ENCODE measurements at places on chromosomes 1 and 21.

DNA sequence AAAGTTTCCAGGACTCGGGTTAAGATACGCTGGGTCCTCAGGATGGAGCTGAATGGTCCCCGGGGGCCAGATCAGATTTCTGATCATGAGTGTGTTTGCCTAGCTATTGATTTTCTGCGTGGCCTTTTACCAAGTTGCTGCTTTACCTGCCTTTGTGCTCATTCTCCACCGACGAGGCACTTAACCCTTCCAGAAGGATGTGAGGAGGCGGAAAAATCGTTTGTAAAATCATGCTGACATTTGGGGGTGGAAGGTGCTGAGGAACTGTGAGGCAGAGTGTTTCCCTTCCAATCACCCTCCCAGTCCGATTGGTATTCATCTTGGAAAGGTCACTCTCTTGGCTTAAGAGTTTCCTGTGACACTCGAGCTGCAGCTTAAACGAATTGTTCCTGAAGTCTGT, 337.1 kb upstream of the KAZN start:
- no peak for DNase-seq

- DNase-seq, result no peak
Measured at GRCh38 chr1:205800981-205801703, 11.9 kb downstream of the SLC41A1 start.

DNA sequence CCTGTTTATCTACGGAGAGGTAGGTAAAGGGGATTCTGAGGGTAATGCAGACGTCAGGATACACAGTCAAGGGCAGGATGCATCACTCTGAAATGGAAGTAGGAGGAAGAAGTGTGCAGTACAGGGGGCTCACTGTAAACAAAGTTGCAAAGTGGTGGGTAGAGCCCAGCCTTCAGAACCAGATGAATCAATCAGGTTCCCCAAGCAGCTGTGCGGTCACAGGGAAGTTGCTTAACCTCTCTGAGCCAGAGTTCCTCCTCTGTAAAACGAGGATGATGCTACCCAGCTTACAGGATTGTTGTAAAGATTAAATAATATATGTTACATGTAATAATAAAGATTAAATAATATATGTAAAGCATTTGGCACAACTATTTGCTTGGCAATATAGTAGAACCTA, 13.5 kb upstream of the MYOM3 start:
- DNase-seq, result no peak

DNA sequence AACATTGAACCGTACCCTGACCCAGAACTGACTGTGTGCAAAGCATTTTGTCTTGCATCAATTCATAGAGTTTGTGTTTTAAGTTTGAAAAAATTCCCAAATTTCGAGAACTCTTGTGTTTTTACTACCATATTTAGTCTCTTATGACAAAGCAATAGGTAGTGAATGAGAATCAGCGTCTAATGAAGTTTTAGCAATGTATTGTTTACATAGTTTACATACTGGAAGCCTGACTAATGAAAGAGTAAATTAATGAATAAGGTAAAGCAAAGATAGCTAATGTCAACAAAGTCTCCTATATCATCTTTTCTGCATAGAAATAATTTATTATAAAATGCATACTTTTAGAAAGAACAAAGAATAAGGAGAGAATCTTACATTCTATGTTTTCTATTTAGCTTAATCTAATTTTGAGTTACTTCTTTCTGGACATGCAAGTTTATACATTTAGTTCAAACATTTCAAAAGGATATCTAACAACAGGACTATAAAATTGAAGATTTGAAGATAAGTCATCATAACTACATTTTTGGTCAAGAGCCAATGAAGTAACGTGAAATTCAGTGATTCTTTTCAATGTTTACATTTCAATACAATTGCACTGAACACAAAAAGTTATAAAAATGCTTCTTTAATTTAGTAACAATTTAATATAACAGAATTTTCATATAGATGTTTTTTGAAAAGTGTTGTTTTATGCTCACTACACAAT, 1943.7 kb downstream of the NCAM2 start:
- no peak for DNase-seq

DNA sequence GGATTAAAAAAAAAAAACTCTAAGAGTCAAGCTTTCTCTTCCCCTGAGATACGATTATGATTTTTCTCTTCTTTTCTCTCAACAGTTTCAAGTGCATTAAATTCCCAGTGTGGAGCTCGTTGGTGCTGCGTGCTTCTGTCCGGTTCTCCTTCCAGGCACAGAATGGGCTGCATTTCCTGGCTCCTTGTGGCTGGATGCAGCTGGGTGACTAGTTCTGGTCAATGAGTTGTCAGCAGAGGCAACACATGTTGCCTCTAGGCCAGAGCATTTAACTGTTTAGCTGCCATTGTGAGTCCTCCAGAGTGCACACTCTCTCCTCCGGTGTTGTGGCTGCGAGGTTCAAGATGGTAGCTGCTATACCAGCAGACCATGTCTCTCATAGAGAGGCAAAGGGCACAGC, 312.9 kb downstream of the RRAGC start:
- DNase-seq, result no peak

DNA sequence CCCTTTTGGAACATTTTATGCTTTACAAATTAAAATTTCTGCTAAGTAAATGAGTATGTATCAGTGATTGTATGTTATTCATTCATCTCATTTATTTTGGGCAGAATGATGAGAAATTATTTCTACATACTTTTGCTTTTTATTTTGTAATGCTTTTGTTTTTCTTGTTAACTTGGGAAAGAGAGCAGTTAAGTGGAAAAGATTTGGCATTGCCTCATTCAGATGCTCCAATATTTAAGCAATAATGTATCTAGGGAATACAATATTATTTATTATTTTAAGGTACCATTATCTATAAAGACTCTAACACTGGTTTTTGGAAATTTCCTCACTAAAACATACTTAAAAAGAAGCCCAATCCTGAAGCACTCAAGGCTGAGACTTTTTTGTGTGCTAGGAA, 431.8 kb downstream of the NEGR1 start:
- DNase-seq, result no peak

DNA sequence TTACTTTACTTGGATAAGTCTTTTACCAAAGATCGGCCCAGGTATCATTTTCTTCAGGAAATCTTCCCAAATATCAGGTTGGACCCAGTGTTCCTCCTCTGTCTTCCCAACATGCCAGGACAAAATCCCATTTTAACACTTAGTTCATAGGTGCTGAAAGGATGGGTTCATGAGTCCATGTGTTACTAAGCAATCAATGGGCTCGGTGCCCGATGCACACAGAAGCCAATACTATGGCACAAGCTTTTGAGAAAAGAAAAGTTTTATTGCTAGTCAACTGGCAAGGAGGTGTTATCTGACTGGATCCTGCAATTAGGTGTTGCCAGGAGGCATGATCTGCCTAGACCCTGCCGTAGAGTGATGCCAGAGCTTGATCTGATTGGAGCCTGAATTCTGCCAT, 133.3 kb upstream of the SLC44A3 start:
- no peak for DNase-seq

- DNase-seq, result no peak
Measured at GRCh38 chr1:61501971-61502916, 222.7 kb downstream of the TM2D1 start.

DNA sequence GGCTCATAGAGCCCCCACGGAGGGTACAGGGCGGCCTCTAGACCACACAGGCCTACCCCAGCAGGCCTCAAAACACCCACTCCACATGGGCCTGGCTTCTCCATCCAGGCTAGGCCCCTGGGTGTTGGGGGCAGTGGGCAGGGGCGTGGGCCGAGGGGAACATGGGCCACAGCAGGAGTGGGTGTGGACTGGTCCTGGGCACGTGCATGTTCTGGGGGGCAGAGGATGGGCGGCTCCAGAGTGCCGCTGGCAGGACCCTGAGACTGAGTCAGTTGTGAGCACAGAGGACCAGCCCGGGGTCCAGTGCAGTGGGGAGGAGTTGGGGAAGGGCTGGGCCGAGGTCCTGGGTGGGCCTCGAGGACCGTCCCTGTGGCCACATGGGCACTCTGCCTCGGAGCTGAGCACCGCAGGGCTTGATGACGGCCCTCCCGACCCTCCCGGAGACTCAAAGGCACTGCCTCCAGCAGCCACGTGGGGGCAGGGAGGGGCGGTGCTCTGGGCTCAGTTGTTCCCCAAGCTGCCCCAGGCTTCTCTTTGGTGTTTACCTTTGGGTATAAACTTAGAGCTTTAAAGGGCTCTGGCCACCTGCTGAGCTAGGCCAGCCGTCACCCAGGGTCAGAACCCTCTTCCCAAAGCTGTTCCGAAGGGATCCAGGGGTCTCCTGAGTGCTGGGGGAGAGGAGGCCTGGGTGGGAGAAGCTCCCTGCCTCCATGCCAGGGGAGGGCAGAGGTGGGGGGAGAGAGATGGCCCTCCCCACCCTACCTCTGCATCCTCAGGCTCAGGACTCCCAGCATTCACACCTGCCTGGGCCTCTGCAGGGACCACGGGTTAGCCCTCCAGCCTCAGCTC, 79.9 kb downstream of the MORN1 start:
- DNase-seq, result no peak

DNA sequence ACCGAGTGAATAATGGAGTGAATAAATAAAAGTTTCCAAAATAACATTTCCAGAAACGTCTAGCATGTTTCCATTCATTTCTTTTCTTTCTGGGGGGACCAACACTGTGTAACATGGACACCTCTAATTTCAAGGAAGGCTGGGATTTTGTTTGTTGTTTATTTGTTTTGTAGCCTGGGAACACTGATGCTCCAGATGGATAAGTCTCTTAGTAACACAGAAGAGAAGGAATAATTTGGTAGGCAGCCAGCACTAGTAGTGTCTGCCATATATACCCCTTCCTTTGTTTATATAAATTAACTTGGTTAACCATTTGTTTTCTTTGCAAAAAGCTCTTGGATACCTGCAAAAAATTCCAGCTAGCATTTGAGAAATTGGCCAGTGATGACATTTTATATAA, 411.4 kb upstream of the DEPDC1 start:
- no peak for DNase-seq

DNA sequence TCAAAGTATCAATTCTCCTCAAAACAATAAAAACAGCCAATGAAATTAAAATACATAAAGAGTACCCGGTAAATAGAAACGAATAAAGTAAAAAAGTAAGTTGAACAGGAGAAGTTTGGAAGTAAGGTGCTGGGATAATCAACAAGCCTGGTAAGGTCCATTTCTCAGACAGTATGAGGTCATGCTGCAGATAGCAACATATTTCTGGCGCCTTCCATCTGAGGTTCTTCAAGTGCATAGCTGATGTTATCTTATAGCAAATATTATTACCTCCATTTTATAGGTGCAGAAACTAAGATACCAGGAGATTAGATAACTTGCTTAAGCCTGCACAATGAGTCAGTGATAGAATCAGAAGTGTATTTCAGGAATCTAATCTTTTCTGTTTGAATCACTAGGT, 23.7 kb upstream of the CEP350 start:
- DNase-seq, result no peak

DNA sequence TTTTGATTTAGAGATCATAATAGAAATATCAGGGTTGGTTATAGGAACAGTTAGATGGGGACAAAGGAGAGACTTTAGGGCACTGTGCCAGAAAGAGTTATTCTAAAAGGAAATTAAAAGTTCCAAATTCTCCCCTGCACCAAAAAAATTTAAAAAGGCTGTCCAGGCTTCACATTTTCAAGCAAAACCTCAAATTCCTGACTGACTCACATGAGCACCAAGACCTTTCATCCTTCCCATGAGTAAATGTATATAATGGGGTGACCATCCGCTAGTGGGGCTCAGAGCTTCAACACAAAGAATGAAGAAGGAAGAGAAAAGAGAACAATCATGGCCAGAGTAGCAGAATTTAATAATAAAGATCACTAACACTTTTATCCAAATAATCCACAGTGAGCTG, 131.6 kb upstream of the MROH9 start:
- no peak for DNase-seq

GRCh38 chr1:186985889-186986491, 157.2 kb downstream of the PLA2G4A start:
- no peak for DNase-seq

GRCh38 chr1:229380536-229381160, 37.8 kb upstream of the CCSAP start:
- no peak for DNase-seq

GRCh38 chr1:46595127-46595526, 8.9 kb downstream of the MKNK1 start:
- no peak for DNase-seq

- DNase-seq, result no peak
Measured at GRCh38 chr1:157969697-157970485, 23.6 kb upstream of the KIRREL1 start.

- no peak for DNase-seq
Measured at GRCh38 chr1:185676969-185677368, 57.2 kb upstream of the HMCN1 start.

DNA sequence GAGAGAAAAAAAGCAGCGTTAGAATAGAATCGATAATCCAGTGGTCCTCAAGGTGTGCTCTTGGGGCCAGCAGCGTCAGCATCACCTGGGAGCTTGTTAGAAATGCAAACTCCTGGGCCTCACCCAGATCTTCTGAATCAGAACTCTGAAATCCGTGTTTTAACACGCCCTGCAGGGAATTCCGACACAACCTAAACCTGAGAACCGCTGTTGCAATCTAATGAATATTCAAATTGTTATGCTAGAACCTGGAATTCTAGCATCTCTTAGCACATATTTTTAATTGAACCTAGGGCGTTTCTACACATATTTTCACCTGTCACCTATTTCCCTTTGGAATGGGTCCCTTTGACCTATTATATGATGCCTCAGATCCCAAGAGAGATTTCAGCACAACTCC, 175.7 kb downstream of the PSMG1 start:
- DNase-seq, result no peak

Measured in activated naive CD4-positive, alpha-beta T cell treated with anti-CD3 and anti-CD28 coated beads, Interleukin-2, amount 50 U/mL, for 72 hours (primary cell).